ENCODE measurements at places on chromosomes 6 and 20. TPM values are rescaled to one million over a fixed set of nuclear protein-coding genes. Genes with fewer than 3 reads are reported as not detected.

- DNase-seq, result no peak
These were observed 25.8 kb downstream of the SERPINB9 start for GRCh38 chr6:2877057-2877882.

DNA sequence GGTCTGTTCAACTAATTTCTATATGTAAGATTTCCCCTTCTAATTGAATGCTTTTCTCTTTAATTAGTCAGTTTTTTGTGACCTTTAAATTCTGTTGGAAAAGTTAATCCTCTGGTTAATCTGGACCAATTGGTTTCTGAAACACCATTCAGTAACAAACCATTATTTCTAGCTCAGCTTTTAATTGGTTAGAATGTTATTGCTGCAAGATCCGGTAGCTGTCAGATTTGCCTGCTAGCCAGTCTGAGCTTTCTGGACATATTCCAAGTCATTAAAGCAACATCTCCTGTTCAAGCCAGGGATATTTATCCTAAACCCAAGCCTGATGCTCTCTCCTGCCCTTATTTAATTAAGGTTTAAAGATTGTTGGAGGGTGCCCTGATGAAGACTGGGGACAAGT, 55.1 kb upstream of the FBXL4 start:
- DNase-seq, result no peak

The BMP5 gene
- 0.76 TPM for total RNA-seq

The EYS gene
- total RNA-seq, result not detected

DNA sequence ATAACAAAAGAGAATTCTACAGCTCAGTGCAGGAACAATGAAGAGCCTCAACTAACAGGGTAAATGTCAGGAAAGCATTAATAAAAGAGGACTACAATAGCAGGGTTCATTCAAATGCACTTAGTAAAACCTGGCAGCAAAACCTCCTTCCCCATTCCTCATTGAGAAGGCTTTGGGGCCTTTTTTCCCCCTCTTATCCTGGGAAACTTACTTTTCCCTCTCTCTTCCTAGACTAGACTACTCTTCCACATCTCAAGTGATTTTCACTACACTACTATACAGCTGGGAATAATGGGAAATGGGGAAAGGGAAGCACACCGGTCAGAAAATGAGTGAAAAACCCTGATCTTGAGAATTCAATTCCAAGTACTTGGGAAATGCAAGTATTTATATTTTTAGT, 10.1 kb downstream of the ROMO1 start:
- no peak for DNase-seq

The GMPR gene
- total RNA-seq, result 51.4 TPM

DNA sequence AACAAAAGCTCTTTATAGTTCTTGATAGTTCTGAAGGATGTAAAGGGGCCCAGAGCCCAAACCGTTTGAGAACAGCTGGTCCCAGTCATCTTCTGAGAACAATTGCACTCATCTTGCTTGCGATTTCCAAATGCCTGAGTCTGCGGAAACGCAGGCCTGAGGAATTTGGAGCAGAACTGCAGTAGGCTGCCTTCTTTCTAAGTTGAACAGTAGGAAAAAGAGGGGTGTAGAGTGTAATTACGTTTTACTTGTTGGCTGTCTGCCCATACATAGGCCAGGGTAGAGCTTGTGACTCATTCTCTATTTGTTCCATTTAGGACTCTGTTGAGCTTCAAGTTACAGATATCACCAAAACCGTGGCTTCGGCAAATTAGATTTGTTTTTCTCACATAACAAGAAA, 42.0 kb upstream of the KIF16B start:
- peak; percentile 90 for DNase-seq

GRCh38 chr6:80622641-80623040, 516.2 kb downstream of the BCKDHB start:
- DNase-seq, result no peak

- DNase-seq, result no peak
These were observed 81.7 kb downstream of the FAM217A start for GRCh38 chr6:3997177-3997770.

GRCh38 chr6:33333666-33334065, 16.1 kb upstream of the ZBTB22 start:
- no peak for DNase-seq

The CPXM1 gene
- 5.2 TPM for total RNA-seq

DNA sequence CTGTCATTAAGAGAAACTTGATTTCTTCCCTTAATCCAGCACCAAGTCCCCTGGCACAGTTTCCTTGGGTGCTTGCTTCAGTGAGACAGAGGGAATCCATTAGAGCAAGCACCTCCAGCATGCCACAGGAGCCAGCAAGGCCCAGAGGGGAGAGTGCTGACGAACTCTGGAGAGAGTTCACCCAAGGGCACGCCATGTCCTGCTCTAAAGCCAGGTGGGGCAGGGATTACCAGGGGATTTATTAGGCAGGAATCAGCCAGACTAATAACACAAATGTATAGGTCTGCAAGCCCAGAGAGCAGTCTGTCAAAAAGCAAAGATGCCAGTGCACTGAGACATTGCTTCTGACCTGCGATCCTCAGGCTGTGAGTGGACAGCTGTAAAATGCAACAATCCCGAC, 155.4 kb upstream of the SYNDIG1 start:
- DNase-seq, result no peak

GRCh38 chr6:31091680-31092079, 20.7 kb downstream of the C6orf15 start:
- no peak for DNase-seq

DNA sequence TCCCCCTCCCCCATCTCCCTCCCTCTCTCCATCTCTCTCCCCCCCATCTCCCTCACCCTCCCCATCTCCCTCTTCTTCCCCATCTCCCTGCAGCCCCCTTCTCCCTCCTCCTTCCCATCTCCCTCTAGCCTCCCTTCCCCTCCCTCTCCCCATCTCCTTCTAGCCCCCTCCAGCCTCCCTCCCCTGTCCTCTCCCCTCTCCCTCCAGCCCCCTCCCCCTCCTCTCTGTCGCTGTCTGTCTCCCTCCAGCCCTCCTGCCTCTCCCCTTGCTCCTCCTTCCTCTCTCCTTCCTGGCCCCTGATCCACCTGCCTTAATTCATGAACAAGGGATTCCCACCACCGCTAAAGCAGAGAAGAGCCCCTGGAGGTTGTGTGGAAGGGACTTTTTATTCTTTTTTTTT, 26.9 kb upstream of the CHMP4B start:
- DNase-seq, result no peak

DNA sequence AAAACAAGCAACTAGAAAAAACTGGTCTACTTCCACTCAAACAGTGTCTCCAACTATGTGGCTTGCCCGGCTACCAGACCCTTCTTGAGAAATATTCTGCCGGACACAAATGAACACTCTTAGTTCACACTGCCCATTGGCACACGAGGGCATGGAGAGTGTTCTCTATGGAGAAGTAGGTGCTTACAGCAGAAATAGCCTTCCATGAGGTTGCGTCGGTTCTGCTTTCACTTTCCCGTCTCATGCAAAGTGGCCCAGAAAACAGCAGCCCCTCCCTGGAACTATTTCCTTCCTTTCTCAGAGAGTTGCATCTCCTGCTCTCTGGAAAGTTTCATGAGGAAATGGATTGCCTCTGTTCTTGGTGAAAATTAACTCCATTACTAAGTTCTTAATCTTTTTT, 9.5 kb upstream of the HLA-DOA start:
- peak; percentile 71 for DNase-seq

The BPI gene
- 0.16 TPM for total RNA-seq

The HLA-DRB5 gene
- total RNA-seq, result 2.8 TPM

- no peak for DNase-seq
These were observed 387.9 kb downstream of the ADGRB3 start for GRCh38 chr6:69022993-69023392.

- no peak for DNase-seq
These were observed 206.0 kb upstream of the PREP start for GRCh38 chr6:105608711-105609374.

DNA sequence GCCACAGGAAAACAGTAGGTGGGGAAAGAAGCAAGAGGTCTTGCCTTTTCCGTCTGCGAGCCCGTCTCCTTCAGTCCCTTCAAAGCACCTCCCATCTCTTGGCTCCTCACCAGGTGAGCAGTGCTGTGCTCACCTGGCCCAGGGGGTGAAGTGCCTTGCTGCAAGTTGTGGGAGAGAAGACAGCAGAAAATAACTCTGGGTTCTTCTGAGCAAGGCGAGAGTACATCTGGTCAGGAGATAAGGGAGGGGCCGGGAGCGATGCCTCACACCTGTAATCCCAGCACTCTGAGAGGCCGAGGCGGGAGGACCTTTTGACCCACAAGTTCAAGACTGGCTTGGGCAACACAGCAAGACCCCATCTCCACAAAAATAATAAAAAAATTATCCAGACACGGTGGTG, 35.6 kb upstream of the TGM3 start:
- DNase-seq, result no peak

GRCh38 chr6:167141667-167142432, 15.9 kb downstream of the GPR31 start:
- DNase-seq, result no peak

The MYCT1 gene
- total RNA-seq, result 14.2 TPM

DNA sequence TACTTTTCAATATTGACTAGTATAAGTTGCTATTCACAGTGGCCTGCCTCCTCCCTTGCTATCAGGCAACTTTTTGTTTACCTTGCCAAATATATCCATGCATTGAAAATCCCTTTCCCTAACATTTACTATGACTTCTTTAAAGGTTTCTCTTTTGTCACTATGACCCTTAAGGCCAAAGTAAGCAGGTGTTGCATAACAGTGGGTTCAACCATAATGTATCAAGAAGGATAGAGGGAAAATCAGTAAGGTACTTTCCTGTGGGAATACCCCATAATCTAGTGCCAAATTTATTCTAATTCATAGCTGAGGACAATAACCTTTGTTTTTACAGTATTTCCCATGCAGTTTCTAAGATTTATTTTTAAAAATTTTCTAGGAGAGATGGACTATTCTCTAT, 527.6 kb downstream of the CDKAL1 start:
- DNase-seq, result no peak

- peak; percentile 72 for DNase-seq
These were observed 299.7 kb downstream of the PLCB1 start for GRCh38 chr20:8431538-8432434.

DNA sequence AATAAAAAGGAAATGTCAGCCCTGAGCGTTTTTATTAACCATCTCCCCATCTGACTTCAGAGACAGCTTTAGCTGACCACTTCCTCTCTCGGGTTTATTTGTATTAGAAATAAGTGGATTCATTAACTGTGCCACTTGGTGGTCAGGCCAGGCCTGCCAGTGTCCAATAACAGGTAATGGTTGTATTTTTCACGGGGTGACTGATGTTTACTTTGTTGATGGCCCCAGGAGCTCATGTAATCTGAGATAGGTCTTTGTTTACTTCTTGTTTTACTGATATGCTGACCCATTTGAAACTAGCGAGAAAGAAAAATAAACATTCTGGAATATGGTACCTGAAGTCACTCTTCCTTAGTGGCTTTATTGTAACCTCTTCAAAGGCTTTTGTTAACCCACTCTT, 504.3 kb upstream of the SLC35B3 start:
- peak; percentile 20 for DNase-seq

The FIG4 gene
- total RNA-seq, result 17.8 TPM

DNA sequence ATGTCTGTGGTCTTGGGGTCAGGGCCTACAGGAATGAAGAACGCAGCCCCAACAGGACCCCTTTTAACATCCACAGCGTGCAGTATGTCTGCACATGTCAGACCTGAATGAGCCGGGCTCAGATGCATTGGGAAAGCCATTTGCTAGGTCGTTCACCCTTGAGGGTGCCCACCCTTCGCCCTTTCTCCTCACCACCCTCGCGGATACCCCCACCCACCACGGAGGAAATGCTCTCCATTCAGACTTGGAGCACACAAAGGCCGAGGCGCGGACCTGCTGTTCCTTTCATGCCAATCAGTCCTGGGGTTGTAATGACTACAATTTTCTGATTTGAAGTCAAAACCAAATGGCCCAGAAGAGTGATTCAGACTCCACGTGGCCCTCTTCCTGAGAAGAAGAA, 62.7 kb downstream of the EDN3 start:
- DNase-seq, result no peak

DNA sequence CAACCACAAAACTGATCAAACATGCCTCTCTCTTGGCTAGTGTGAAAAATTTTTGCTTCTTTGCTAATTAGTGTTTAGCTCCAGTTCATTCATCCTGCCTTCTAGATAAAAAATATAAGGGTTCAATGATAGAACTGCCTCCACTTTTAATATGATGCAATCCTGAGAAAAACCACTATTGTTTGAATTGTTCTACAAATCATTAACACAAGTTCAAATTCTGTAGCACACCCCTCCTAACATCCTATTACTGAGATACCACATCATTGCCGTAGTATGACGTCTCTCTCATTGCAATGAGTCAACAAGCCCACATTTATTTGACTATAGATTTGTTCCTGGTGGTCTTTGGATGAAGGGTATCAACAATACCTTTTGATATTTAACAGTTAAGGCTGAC, 365.8 kb upstream of the OPRM1 start:
- no peak for DNase-seq

The NUS1 gene
- 35.8 TPM for total RNA-seq

The SCGN gene
- total RNA-seq, result 8.7 TPM

The OGFRL1 gene
- total RNA-seq, result 16.0 TPM

GRCh38 chr6:121584586-121585369, 149.3 kb downstream of the GJA1 start:
- no peak for DNase-seq

The WFDC12 gene
- total RNA-seq, result 1.4 TPM

DNA sequence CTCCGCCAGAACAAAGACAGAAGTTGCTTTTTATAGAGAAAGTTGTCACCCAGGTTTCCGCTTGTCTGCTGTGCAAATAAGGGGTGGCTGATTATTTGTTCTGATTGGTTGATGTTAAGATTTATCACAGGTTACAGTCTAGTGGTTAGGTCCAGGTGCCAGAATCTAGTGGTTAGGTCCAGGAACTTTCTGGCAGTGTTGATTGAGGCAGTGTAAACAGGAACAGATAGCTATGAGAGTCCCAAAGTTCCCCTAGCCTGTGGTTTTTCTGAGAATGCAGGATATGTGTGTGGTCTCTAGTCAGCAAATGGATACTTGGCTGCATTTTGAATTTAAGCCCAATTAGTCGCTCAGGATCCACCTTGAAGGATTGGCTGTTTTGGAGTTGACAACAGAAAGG, 148.0 kb downstream of the TMEM200A start:
- DNase-seq, result no peak

GRCh38 chr6:141057761-141058160, 1075.0 kb upstream of the GJE1 start:
- DNase-seq, result no peak

GRCh38 chr6:21610341-21610740, 16.8 kb downstream of the SOX4 start:
- DNase-seq, result no peak
